NB4 (cell line): ENCODE measurements at places on chromosomes 7 and 10.

- no peak for DNase-seq
Measured at GRCh38 chr10:82880776-82881290, 1005.8 kb downstream of the NRG3 start.

GRCh38 chr7:159022238-159022993 is 122.3 kb downstream of the VIPR2 start:
- peak; percentile 40 for DNase-seq

DNA sequence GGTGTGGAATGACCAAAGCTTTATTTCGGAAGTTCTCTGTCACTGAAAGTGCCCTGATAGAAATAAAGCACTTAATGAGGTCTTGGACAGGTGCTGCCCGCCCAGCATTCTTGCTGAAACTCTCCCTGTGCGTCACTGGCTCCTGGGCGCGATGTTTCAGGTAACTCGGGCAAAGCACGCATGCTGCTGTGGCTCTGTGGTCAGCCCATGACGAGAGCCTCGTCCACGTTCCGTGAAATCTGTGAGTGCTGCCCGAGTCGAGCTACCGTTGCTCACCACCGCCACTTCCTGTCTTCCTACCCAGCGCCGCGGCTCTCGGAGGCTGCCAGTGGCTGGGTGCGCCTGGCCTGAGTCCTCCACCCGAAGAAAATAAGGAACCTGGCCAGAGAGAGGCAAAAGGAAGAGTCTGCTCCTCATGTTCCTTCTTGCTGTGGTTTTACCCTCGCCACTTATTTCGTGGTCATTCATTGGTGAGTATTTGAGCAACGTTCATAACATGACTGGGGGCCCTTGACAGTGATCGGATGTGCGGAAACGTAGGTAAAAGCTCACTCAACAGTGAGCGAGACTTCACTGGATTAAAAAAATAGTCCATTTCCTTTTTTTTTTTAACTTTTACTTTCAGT is 95.5 kb downstream of the MAP3K8 start:
- peak; percentile 94 for DNase-seq

DNA sequence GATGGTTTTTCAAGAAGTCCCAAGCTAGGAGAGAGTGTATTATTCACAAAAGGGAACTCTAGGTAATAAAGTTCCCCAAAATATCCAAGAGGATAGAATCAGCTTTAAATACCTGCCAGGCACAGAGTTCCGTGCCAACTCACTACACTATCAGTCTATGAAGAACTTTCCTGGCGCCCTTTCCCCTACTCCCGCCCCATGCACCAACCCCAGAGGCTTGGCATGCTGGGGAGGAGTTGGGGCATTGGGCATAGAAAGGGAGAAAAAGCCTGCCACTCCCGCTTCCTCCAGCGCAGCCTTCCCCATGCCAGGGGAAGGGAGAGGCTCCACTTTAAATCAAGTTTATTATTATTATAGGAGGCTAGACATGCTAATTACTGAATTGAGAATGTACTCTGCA is 54.9 kb downstream of the ZNF800 start:
- no peak for DNase-seq

DNA sequence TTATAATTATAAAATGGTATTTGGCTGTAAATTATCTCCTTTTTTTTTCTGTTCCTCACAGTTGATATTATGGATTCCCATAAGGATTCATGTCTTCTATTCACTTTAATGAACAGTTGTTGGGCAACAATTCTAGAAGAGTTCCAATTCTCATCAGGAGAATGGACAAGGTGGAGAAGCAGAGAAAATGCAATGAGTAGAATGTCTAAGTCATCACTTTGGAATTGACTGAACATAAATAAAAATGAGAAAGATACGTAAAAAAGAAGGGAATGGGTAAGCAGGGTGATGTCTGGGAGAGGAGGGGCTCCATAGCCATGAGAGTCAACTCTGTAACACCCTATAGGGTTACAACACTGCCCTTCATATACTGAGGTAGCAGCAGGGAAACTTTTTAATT is 1.8 kb upstream of the CAV2 start:
- DNase-seq, result no peak

DNA sequence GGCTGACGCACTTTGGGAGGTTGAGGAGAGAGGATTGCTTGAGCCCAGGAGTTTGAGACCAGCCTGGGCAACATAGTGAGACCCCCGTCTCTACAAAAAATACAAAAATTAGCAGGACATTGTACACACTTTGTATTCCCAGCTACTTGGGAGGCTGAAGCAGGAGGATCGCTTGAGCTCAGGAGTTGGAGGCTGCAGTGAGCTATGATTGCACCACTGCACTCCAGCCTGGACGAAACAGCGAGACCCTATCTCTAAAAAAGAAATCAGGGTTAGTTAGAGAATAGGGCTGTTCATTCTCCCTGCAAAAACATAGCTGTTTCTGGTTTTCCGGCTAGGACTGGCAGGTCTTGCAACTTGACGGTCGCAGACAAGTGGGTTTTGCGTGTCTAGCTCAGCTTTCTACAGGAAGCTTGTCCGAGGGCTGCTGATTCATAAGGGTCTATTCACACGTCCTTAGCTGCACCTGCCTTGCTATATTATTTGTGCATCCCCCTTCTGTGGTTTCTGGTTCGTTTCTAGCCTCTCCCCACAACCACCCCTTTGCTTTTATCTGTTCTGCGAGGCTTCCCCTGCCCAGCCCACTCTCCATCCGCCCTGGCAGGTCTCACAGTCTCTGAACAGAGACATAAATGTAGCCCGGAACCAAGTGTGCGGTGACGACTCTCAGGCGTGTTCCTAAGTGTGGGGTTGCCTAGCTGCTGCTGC is 10.7 kb downstream of the AMZ1 start:
- DNase-seq, result peak; percentile 98

DNA sequence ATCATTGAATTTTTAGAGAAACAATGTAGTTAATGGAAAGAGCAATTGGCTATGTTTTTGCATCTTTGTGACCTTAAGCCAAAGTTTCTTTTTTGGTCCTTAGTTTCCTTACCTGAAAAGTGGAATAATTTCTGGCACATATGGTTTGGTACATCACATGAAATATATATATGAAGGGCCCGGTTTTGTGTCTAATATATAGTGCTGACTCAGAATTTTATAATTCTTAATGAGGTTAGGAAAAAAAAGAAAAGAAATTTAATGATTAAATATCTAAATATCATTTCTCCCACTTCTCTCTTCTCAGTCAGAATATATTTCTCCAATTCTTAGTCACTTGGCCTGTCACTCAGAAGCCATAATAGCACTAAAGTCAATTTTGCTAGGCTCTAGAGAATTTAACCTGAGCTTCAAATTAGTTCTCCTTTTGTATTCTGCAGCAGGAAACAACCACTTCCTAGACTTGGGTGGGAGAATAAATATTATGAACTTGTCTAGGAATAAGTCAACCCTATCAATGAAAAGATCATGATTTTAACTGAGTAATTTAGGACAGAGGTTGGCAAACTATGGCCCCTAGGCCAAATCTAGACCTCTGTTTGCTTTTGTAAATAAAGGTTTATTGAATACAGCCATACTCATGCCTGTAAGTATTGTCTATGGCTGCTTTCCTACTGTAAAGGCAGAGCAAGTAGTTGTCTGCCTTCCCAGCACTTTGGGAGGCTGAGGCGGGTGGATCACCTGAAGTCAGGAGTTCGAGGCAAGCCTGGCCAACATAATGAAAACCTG is 34.6 kb downstream of the PPP1R9A start:
- no peak for DNase-seq

GRCh38 chr7:138204982-138205298 is 128.7 kb downstream of the AKR1D1 start:
- DNase-seq, result no peak

- DNase-seq, result no peak
Measured at GRCh38 chr10:113626809-113627355, 37.0 kb downstream of the NRAP start.

DNA sequence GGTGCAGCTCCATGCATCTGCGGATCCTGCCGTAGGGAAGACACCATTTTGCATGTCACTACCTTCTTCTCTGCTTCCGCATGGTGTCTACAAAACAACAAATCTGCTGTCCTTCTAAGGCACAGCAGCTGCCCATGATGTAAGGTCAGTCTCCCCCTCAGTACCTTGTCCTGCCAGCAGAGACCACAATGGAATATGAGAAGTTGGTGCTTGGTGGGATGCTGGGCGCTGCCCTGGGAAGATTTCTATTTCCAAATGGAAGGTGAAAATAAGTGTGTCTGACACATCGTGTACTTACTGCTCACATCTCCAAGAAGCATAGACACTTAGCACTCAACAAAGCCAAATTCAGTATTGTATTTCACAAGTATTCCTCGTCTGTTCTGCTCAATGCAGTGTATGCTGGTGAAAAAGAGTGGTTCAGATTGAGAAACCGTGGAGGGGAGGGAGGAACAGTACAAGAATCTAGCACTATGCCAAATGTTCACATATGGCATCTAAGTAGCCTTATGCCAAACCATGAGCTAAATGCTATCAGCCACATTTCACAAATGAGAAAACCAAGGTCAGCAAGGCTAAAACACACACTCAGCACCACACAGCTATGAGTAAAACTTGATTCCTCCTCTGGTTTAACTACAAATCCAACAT is 95.0 kb downstream of the GRB10 start:
- DNase-seq, result no peak

DNA sequence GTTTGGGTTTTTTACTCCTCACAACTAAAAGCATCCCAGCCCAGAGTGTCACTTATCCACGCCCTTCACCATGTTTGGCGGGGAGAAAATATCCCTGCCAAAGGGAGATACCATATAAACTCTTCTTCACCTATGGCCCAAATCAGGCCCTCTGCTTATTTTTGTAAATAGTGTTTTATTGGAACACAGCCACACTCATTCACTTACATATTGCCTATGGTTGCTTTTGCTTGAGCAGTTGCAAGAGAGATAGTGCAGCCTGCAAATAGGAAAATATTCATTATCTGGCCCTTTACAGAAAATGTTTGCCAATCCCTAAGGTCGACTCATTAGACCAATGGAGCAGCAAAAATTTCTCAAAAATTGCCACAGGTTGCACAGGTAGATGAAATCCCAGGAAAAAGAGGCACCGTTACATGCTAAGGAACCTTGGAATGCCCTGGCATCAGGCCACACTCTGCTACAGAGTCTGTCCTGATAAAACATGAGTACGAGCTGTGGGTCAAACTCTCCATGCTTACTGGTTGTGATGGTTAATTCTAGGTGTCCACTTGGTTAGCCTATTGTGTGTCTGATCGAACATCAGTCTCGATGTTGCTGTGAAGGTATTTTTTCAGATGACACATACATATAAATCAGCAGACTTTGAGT is 7.9 kb upstream of the RASSF4 start:
- no peak for DNase-seq

DNA sequence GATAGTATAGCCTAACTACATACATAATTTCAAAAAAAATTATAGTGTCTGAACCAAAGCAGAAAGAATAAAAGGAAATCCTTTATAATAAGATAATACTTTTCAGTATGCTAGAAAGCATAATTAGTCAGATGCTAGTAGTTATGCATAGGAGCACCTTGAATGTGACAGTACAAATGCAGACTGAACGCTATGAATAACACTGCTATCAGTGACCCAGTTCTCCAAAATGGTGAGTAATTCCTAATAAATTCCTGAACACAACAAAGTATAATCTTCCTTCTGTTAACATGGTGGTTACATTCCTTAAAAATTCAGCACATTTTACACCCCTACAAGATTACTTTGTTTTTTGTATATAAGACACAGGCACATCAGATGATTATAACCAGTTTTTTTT is 1.2 kb upstream of the CHPF2 start:
- DNase-seq, result no peak

- no peak for DNase-seq
Measured at GRCh38 chr7:12440229-12440628, 36.6 kb upstream of the VWDE start.

DNA sequence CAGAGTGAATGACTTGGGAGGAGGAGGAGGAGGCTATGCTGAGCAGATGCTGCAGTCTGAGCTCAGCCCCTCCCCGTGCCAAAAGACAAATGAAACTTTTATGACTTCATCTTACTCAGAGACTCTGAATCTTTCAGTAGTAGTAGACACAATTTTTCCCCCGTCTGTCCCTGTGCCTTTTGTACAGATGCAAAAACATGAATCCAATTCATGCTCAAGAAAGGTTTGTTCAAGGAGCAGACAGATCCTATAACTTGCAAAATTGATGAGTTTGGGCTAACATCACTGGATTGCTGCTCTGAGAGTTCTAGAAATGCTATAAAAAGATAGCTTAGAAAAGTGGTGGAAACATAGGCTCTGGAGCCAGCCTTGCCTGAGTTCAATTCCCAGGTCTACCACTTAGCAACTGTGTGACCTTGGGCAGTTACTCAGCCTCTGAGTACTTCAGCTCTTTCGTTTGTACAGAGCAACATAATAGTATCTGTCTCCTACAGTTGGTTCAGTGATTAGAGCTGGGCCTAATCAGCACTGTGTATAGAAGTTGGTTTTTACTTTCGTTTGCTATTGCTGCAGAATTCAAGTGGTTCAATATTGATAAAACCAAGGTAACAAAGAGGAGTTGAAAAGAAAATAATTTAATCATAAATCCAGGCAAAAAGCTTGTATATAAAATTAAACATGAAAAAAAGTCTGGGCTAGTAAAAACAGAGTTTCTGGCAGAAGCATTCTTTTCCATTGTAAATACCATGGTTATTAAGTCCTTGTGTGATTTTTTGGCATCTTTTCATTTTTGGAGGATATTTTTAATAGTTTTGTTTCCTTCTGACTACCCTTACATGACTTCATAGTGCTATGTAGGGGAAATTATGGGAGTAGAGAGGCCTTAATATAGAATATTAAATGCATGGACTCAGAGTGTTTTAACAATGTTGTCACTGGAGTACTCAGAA is 174.2 kb upstream of the ZNF32 start:
- DNase-seq, result no peak

DNA sequence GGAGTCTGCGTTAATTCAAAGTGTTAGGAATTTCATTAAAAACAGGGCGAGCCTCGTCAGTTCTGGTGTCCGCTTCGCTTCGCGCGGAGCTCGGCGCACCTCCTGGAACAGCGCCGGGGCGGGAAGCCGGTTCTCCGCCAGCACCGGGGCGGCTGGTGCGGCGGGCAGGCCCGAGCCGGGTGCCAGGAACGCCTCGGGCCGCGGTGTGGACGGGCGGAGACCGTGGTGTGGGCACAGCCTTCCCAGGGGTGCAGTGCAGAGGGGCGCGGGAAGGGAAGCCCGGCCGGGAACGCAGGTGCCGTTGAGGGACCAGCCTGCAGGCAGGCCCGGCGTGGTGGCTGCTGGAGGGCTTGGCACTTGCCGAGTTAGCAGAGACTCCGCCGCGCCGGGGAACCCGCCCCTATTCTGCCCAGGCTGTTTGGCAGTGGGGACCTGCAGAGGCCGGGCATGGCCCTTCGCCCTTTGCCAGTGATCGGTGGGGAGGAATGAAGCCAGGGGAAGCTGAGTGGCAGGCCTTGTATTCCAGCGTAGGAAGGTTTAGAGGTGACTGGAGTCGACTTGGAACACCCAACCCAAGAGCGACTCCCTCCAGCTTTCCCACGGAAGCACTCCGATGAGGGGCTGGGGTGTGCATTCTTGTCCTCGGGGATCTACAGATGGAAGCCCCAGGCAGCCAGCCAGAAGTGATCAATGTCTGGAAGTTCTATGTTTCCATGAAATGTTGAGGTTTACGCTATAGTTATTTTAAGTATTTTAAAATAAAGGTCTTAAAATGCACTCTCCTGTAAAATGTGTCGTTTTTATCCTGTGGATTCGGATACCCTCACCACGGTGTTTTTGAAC is 945 bp upstream of the RHEB start:
- DNase-seq, result no peak

GRCh38 chr7:128093614-128094570 is 62.7 kb upstream of the LRRC4 start:
- DNase-seq, result no peak
